Caki2 (cell line): ENCODE measurements at places on chromosomes 7 and 10.

GRCh38 chr10:59825932-59826331 is 72.7 kb upstream of the MRLN start:
- DNase-seq = no peak

DNA sequence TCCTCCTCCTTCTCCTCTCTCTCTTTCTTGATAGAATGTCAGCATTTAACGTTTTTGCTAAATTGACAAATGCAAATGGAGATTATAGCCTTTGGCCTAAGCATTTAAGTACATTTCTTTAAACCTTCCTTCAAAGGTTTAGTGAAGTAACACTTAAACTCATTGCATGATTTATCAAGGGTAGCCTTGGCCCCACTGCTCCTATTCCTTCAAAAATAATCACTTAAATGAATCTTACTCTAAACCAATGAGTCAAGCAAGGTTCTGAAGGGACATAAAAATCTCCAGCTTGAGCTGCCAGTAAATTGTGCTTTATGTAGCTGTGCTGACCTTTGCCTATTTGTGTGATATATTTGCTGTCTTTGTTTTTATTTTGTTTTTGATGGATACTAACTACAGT is 358.5 kb upstream of the AKR1E2 start:
- no peak for DNase-seq

- no peak for DNase-seq
Observed at GRCh38 chr7:158850545-158851102, 5.7 kb upstream of the DYNC2I1 start.

DNA sequence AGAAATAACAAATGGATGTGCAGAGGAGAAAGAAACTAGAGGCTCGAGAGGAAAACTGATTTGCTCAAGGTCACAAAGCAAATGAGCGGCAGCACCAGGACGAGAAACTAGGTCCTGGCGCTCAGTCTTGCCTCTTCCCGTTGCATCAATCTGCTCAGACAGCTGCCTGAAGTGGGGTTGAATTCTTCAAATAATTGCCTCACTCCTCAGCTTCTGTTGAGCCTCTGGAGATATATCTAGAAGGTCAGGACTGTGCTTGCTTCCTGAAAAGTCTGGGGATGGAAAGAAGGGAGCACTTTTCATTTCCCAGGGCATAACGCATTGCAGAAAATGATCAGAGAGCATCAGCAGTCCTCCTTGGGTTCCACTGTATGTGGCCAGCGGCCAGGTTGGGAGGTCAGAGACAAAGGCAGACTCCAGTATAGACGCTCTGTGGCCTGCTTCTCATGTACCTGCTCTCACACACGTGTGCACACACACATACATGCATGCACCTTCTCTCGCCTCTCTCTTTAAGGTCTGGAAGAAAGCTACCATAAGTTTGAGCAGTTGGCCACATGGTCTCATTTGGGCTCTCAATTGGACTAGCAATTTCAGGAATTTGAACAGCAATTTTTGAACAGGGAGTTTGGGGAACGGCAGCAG is 83.7 kb upstream of the DUSP5 start:
- no peak for DNase-seq

GRCh38 chr10:95814011-95814727 is 58.2 kb downstream of the ENTPD1 start:
- no peak for DNase-seq

DNA sequence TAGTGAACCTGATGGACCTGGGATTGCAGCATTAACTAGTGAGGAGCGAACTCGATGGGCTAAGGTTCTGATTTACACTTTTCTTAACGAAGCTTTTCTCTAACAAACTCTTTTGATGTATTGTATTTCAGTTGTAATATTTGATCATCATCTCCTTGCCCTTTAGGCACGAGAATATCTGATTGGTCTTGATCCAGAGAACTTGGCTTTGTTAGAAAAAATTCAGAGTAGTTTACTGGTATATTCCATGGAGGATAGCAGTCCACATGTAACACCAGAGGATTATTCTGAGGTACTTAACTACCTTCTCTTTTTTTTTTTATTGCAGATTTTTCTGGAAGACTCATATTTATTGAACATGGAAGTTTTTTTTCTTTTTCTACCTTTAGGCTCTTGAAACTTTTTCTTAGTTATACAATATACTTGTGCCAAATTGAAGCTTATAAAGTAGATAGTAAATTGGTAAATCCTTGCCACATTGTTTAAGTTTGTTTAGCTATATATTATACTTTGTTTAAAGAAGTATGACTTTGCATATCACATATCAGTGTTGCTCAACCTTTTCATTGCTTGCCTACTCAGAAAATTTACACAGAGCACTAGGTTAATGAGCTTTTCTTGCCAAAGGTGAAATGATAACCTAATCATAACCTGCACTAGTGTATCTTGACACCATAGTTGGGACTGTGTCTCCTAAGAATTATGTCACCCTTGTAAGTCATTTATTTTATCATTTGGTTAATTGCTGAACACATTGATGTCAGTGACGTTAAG is 30.4 kb downstream of the CROT start:
- no peak for DNase-seq

GRCh38 chr10:59709395-59710125 is at the start of gene SLC16A9:
TSS of gene SLC16A9 (minus strand) at chr10:59709850. CDS start at chr10:59684291, 25,559 bp downstream.
- peak; percentile 82 for DNase-seq

DNA sequence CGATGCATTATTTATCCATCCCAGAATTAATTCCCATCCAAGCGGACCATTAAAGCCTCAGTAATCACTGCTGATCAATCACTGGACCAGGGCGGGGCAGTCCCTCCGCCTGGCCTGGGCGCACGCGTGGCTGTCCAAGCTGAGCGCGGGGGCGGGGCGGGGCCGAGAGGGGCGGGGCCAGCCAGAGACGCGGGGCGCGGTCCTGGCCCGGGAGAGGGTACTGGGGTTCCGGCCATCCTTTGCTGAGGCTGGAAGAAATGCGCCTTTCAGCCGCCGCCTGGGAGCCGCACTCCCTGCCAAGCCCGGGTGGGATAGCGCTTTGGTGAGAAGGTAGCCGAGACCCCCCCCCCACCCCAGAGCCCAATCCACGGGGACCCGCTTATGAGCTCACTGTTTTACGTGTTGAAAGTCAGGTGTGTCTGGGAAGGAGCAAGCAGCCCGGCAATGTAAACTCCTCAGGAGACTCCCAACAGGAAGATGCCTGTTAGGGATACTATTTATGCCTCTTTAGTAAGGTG is at the start of gene ARHGAP22:
Gene ARHGAP22, minus strand, starts transcription at position 83 of the 518 bp plus-strand sequence. CDS start 277 bp downstream, outside the sequence.
- peak; percentile 43 for DNase-seq

- no peak for DNase-seq
Observed at GRCh38 chr7:157715938-157716280, 379.1 kb downstream of the DNAJB6 start.

GRCh38 chr7:28725911-28726310 is 232.2 kb downstream of the TRIL start:
- DNase-seq = no peak

DNA sequence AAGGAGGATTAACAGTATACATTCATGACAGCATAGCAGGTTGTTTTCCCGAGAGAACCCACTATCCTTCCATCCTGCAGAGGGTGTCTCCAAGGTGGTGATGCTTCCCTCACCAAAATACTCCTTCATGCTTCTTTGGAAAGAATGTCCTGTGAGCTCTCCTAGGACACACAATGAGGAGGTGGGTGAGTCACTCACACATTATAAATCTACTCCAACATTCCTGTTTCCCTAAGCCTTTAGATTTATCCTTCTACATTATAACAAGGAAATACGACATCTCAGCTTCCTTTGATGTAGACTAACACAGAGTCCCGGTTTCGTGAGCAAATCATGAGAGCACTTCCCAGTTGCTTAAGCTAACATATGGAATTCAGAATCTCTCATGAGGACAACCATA is 689.7 kb upstream of the CELF2 start:
- no peak for DNase-seq

DNA sequence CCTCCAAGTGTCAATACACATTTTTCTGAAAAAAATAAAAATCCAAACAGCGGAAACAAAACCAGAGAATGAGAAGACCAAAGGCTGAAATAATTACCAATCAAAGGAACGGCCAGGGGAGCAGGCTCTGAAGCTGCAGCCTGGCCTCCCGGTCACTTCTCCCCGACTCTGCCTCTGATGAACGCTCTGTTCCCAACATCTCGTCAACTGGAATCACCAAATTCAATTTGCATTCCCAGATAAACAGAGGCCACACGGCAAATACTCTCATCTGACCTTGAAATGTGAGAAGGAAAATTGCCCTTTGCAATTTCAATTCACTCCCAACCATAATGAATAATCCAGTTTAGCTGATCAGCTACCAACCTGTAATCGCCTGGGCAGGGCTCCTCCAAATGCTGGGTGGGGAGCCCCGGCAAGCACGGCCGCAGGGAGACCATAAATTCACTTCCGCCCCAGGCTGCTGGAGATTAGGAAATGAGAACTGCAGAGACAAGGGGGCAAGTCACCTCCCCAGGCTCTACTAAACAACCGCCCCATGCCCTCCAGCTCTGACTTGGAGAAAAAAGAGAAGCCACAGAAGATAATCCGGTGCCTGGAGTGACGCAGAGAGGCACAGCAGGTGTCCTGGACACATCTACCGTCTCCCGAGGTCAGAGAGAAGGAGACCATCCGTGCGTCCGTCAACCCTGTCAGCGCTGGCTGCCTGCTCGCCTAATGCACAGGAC is 153.2 kb downstream of the MAD1L1 start:
- no peak for DNase-seq

DNA sequence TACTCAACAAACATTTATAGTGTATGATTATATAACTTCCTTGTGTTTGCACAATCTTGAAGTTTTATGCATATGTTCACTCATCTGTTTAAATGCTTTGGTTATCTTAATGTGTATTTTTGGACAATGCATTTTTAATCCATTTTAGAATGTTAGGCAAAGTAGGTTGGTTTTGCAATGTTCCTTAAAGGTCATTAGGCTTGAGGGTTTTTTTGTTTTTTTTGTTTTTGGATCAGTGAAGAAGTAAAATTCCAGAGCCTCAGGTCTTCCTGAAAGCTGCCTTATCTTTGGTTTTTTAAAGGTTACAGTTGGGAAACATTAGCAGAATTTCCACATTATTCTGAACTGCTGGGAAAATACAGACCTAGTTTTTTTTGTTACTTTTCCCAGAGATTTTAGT is 12.8 kb downstream of the MDFIC start:
- DNase-seq = no peak

DNA sequence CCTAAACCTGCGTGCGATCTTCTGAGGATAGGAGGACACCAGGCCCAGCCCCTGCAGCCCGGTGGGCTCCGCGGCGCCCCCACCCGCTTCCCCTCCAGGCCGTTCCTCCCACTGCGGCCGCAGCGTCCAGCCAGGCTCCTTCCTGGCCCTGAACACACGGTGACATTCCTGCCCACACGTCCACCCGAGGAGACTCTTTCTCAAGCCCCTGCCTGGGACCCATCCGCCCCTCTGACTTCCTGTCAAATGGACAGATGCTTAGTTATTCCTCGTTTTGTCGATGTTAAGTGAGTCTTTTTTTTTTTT is 32.4 kb upstream of the RNF32 start:
- DNase-seq = no peak

GRCh38 chr10:92387289-92387940 is 96.4 kb downstream of the MARCHF5 start:
- DNase-seq = peak; percentile 67

GRCh38 chr10:73424478-73424877 is 8.9 kb downstream of the MSS51 start:
- DNase-seq = no peak

DNA sequence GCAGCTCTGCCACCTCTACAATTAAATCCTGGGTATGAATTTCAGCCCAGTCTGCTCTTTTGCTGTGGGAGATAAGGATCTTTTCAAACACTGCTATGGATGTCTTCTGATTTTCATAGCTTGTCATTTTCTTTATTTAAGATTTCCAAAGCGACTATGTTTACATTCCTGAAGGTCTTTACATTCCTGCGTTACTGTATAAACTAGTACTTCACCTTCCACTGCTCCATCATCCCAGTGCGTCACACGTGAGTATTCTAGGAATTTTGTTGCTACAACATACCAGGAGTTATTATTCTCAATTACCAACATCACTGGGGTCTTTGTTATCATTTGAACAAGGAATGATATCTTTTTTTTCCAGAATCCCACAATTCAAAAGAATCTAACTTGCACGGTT is 944.7 kb downstream of the SORCS3 start:
- DNase-seq = peak; percentile 45

GRCh38 chr10:129854796-129855705 is 109.0 kb downstream of the EBF3 start:
- DNase-seq = no peak

DNA sequence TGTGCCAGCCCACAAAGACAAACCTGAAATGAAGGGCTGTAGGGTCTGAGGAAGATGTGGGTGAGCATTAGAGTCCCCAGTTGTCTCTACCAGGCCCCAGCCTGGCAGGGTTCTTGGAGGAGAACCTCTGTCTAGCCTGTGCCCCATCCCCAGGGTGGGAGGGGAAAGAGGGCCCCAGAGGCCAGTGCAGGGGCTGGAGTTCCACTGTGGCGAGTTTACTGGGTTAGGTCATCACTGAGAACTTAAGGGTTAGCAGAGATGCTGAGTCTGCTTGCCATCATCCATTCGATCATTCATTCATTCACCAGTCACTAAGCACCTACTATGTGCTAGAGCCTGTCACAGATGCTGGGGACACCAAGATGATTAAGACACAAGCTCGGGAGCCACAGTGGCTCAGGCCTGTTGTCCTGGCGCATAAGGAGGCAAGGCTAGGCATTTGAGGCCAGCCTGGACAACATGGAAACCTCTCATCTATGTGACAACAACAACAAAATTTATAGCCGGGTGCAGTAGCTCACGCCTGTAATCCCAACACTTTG is 2.6 kb downstream of the ANKRD2 start:
- no peak for DNase-seq

DNA sequence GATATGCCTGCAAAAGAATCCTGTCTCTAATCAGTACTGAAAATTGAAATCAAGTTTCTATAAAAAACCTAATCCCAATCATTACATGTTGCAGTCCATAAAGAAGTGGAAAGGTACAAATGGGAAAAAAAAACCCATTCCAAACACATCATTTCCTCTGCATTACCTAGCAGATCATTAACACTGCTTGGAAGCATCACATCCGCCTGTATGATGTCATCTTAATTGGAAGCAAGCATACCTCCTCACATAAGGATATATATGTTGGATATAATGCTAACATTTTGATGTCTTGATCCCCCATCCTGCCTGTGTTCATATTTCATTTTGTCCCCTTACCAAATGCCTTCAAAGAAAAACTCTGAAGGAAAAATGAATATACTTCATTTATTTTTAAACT is 241.3 kb upstream of the AOAH start:
- no peak for DNase-seq

GRCh38 chr10:50545846-50546245 is 77.9 kb downstream of the SGMS1 start:
- DNase-seq = no peak

DNA sequence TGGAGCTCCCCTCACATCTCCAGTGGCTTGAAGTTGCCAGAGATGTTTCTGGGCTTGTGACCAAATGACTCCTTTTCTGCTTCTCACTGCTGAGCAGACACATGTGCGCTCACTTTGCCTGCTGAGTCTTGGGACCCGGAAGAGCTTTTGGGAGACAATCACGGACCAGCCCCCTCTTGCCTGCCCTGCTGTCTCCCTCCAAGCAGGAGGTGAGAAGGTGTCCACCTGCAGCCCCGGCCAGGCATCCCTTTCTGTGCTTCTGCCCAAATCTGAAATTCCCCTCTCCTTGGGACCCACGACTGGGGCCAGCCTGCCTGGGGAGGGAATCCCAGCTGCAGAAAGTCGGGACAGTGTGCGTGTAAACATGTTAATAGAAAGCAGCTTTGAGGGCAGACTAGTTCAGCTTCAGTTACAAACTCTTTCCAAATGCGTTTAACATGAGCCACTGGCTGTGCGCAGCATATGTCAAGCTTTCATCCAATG is 31.7 kb downstream of the HTRA1 start:
- DNase-seq = no peak
